NB4 (cell line): ENCODE measurements at places on chromosomes 16 and 17.

DNA sequence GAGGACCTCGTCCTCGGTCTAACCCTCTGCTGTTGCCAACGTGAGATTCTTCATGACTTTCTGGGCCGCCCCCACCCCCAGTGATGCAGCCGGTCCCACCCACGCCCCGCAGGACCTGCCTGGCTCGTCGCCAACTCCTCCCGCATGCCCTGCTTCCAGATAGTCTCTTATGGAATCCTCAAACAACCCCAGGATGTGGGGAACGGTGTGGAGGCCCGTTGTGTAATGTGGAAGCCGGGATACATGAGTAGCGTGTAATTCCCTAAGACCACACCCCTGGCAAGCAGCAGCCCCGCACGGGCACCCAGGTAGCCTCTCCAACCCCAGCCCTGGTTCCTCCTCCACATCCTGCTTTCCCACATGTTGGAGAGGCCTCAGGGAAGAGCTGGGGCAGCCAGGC lies 275.9 kb downstream of the C16orf95 start:
- DNase-seq, result no peak

GRCh38 chr16:54341892-54342776 lies 55.5 kb upstream of the IRX3 start:
- no peak for DNase-seq

GRCh38 chr16:3045758-3046640 lies at the start of gene MMP25:
TSS of gene MMP25 (plus strand) at chr16:3046561. CDS start at chr16:3046918, 357 bp downstream.
- DNase-seq, result peak; percentile 83

GRCh38 chr17:27585153-27585681 lies 45.8 kb upstream of the LGALS9 start:
- DNase-seq, result no peak

GRCh38 chr17:72430611-72431432 lies 310.0 kb downstream of the SOX9 start:
- DNase-seq, result peak; percentile 15

DNA sequence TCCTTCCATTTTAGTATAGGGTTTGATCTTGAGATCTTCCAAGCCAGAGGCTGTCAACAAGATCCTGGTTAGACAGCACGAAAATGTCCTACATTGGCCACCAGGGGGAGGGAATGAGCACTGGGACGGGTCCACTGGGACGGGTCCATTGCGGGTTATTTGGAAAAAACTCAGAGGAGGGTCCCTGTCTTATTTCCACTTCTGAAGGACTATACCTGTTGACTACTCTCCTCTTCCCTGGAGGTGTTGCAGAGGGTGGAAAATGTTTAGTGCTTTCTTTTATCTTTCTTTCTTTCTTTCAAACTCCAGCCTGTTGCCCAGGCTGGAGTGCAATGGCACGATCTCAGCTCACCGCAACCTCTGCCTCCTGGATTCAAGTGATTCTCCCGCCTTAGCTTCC lies 2.5 kb downstream of the TTLL6 start:
- peak; percentile 62 for DNase-seq

GRCh38 chr16:52545222-52545897 lies 1.6 kb downstream of the TOX3 start:
- no peak for DNase-seq

DNA sequence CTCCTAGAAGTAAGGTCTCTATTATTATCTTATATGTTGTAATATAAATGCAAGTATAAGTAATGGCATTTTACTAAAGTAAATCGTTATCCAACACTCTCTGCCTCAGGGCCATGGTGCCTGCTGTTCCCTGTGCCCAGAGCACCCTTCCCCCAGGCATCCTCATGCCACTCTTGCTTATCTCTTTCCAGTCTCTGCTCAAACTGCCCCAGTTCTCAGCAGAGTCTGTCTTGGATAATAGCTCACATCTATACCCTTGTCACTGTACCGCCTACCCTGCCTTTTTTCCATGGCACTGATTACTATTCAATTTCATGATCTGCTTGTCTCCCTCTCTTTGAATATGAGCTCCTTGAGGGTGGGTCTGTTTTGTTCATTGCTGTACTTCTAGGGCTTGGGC lies 31.7 kb downstream of the CDH1 start:
- no peak for DNase-seq

DNA sequence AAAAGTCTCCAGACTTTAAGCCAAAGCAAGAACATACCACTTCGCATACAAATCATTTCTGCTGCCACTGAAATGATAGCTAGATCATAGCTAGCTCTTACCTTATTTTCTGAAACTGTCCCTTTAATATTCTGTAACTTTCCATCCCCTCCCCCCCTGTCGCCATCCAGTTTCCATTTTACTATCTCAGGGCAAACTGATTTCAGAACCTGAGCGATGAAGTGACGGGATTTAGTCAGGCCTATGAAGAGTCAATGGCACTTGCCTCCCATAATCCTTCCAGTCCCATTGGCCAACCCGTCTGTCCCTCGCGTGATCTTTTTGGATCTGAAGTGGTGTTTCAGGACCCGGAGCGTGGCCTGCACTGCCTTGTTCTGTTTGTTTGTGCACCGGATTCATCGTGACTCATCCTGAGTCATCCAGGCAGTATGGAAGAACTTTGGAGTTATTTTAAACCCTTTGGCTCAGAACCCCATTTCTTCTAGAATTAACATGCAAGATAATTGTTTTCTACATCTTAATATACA lies 199.8 kb upstream of the CHMP6 start:
- no peak for DNase-seq

DNA sequence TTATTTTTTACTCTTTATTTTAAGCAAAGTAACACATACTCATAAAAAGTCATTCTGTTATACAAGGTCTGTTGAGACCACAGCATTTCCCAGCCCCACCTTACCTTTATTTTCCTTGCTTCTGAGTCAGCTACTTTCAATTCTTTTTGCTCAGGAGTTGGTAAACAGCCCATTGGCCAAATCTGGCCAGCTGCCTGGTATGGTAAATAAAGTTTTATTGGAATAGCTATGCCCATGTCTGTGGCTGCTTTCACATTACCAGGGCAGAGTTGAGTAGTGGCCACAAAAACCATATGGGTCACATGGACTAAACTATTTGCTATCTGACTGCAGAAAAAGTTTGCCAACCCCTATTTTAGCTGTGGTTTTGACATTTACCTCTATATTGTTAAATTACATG lies 3.4 kb upstream of the NSRP1 start:
- DNase-seq, result peak; percentile 55

- DNase-seq, result no peak
These were observed 3.1 kb upstream of the C17orf58 start for GRCh38 chr17:67999291-67999911.

- DNase-seq, result no peak
These were observed 112.4 kb upstream of the IRX3 start for GRCh38 chr16:54398986-54399385.

GRCh38 chr16:48194828-48195556 lies 39.2 kb upstream of the ABCC12 start:
- no peak for DNase-seq

GRCh38 chr17:41331606-41332005 lies 16.1 kb upstream of the KRTAP17-1 start:
- DNase-seq, result no peak

- no peak for DNase-seq
These were observed 69.7 kb downstream of the TANC2 start for GRCh38 chr17:63035695-63036094.

GRCh38 chr16:72481419-72481818 lies 309.5 kb upstream of the PMFBP1 start:
- DNase-seq, result no peak

- no peak for DNase-seq
These were observed 33.1 kb upstream of the ULK2 start for GRCh38 chr17:19900809-19901208.

DNA sequence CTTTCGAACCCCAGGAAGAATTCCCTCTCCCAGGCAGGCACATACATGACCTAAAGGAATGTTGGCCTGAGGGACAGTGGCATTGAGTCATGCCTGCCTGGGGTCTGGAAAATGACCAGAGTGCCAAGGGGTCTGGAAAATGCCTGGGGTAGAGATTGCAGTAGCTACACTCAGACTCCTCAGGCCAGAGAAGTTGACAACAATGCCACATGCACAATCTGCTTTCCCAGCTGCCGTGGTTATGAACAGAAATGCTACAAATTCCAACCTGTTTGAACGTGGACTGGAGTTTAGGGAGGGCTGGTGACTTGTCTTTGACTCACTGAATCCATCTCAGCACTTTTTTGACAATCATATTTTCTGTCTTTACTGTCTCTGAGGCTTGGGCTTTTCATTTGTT lies 250.0 kb downstream of the ABCC12 start:
- DNase-seq, result no peak

- peak; percentile 65 for DNase-seq
These were observed 67.1 kb downstream of the PRKCB start for GRCh38 chr16:23902748-23903414.

DNA sequence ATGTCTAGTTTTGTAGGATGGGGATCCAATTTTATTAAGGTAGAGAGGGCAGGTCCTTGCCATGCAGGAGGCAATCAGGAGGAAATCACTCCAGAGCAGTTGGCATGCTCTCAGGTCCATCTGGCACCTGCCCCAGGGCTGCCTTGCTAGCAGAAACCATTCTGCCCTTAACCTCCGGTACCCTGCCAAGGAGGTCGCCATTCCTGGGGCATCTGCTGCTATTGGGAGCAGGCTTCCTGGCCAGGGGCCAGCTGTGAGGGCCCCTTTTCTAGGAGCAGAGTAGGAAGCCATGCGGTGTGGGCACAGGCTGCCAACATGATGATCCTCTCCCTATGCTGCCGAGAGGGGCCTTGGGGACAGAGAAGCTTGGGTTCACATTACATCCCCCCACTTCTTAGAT lies 47.6 kb upstream of the MGAT5B start:
- no peak for DNase-seq

GRCh38 chr17:16013943-16014407 lies 14.4 kb downstream of the TTC19 start:
- no peak for DNase-seq

DNA sequence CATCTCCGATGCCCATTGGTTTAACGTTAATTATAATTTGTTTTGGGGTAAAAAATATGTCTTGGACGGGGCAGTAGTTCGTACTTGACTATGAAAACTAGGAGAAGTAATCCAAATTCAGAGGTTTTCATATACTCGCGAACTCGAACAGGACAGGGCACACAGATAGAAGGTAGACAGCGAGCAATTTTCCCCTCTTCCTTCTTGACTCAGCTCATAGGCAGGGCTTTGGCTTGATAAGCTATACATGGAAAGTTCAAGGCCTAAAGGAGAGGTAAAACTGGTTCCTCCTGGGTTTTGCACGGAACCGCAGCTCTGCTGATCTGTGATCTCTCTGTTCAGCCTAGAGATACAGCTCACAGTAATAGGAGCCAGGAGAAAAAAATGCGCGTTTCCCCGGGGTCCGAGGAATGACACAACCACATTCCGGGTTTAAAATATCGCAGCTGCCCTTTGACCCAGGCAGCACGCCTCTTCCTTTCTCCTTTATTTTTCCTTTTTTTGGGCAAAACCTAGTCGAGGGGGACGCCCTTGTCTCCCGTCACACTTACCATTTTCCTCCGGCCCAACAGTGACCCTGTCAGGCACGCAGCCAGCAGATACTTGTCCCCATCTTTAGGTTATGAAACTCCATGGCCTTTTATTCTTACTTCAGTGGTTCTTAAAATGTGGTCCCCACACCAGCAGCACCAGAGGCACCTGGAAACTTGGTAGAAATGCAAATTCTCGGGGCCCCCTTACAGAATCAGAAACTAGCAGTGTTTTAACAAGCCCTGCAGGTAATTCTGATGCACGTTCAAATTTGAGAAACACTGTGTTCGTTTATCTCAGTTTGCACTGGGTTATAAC lies 1.7 kb upstream of the LASP1 start:
- DNase-seq, result peak; percentile 53
